ENCODE measurements at places on chromosomes 5 and 9.

- DNase-seq, result no peak
These were observed 260.1 kb upstream of the RGMB start for GRCh38 chr5:98513380-98513779.

DNA sequence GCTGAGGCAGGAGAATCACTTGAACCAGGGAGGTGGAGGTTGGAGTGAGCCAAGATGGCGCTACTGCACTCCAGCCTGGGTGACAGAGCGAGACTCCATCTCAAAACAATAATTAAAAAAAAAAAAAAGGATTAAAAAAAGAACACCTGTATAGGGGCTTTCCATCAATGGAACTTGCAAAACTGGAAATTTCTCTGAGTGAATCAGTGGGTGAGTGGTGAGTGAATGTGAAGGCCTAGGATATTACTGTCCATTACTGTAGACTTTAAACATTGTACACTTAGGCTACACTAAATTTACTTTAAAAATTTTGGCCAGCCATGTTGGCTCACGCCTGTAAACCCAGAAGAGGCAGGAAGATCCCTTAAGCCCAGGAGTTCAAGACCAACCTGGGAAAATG is 5.7 kb upstream of the RARS1 start:
- DNase-seq, result no peak

DNA sequence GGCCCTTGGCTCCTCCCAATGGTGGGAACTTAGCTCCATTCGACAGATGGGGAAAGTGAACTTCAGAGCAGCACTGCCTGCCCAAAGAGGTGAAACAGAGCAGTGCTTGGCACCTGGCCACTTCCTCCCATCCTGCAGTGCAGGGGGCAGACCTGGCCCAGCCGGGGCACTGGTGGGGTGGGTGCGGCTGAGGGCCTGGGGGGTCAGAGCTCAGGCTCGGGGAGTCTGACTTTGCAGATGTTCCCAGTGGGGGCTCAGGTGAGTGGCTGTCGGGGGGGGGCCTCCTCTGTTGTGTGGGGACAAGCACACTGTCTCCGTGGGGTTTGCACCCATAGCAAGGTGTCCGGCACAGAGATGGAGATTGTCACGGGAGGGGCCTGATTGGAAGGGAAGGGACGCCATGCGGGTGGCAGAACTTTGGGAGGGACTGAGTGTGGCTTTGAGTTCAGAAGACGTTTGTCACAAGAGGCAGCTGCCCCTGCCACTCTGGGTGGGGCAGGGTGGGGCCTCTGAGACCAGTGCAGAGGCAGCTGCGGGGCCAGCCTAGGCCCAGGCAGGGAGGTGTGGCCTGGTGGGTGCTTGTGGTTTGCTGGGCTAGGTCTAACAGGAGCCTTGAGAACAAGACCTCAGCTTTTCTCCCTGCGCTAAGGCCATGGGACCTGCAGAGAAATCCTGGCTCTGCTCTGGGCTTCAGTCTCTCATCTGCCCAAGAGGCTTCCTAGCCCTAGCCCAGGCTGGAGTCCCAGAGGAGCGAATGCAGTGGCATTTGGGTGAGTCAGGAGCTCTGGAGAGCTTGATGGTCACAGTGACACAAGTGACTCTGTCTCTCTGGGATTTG is 2.5 kb downstream of the MYMK start:
- no peak for DNase-seq

GRCh38 chr5:111353035-111353434 is 128.9 kb downstream of the CAMK4 start:
- DNase-seq, result no peak

DNA sequence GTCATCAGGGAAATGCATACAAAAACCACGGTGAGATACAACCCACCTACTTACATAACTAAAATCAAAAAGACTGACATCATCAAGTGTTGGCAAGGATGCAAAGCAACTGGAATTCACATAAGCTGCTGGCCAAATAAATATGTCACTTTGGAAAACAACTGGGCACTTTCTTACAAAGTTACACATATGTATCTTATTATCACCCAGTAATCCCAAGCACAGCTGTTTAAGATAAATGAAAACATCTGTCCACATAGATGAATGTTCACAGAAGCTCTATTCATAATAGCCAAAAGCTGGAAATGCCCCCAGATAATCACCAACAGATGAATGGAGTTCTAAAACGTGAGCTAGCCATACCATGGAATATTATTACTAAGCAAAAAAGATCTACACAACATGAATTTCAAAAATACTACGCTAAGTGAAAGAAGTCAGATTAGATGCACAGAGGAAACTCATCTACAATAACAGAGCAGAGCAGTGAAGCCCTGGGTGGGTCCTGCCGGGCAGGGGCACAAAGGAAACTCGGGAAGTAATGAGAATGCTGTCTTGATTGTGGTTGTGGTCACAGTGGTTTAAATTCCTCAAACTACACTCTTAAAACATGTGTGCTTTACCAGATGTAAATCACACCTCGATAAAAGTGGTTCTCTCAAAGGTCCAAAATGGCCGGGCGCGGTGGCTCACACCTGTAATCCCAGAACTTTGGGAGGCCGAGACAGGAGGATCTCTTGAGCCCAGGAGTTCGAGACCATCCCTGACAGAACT is 8.5 kb downstream of the CAMSAP1 start:
- DNase-seq, result peak; percentile 19

DNA sequence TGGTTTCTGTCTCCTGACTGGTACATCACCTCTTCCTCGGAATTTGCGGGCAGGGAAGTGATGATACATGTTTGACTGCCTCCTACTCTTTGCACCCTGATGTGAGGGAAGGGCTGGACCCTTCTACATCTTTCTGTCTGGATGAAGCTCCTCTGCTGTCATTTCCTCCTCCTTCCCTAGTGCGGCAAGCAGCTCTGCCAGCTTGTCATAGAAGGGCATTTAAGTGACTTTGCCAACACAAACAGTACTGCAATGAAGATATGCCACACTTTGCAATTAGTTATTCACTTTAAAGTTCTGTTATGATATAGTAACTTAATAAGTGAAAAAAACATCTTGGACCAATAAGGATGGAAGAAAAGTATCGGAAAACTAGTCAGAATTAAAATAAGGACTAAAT is 48.5 kb upstream of the ABL1 start:
- no peak for DNase-seq

DNA sequence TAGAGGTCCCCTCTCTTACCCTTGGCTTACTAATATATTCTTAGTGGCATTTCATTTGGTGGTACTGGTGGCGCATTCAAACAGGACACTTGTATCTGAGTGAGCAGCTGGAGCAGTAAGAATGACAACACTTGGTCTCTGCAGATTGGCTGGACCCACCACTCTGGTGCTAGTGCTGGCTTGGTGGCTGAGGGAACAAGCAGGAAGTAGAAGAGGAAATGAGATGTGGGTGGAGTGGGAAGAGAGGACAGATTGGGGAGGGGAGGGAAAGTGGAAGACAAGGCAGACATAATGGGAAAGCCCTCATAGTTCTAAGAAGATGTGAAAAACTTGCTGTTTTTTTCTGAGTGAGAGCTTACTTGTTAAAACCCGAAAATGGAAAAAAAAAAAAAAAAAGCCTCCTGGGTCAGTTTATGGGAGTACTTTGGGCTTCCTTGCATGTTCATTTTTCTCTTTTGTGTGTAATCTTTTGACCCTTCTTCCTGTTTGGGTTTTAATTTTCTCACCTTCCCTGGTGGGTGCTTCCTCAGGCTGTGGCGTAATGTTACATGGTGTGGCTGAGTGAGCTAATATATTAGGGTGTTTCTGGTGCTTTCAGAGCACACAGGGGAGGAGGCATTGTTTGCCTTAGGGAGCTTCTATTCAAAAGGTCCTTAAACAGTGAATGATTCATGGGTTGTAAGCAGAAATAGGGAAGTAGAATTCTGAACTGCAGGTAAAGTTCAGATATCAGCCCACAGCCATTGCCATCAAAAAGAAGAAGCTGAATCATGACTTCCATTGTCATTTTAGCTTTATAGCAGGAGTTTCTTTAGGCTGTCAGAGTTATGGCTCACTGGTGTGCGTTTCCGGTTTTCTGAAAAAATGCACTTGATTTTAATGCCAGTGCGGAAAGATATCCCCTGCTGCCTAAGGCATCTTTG is 52.3 kb downstream of the TLE4 start:
- DNase-seq, result no peak

DNA sequence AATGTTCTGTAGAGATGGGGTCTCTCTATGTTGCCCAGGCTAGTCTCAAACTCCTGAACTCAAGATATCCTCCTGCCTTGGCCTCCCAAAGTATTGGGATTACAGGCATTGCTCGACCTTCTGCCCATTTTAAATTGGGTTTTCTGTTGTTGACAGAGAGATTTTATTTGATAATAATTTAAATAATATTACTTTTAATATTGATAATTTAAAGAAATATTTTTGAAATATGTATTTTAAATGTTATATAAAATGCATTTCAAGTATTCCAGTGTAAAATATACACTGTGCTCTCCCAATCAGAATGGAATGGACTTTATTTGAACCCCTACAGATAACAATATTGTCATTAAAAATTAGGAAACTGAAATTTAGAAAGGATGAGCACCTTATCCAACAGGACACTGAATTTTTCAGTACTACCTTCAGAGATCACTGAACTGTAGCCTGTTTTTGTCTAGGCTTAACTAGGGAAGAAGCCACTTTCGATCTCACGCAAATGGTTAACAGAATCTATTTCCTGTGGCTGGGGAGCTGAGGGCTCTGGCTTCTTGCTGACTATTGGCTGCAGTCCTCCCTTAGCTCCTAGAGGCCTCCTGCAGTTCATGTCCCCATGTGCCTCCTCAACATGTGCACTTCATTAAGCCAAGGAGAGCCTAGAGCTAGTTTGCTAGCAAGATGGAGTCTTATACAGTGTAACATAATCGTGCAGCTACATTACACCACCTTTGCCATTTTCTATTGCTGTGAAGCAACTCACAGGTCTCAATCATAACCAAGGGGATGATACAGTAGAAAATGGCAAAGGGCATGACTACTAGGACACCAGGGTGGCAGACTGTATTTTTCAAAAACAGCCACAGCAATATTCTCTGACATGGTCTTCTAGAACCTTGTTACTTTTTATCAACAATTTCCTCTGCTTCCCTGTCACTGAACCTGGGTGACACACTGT is 150.0 kb downstream of the CDC42SE2 start:
- DNase-seq, result no peak

DNA sequence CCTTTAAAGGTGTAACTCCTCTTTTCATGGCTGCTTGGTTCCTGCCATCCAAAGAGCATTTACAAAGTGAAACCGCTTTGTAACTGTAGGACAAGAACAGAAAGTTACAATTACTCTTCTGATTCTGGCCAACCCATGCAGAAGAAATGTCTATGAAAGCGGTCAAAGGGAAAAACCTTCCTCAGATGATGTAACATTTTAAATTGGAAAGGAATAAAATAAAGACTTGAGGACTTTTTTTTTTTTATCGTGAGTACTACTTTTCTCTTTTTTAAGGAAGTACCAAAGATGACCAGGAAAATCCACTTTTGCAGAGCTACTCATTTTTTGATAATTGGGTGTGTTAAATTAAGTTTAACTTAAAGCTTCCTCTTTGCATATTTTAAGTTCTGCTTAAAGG is 13.0 kb upstream of the C9orf72 start:
- DNase-seq, result no peak

GRCh38 chr9:121038804-121039203 is 11.3 kb downstream of the C5 start:
- no peak for DNase-seq

- no peak for DNase-seq
These were observed 108.2 kb downstream of the UBE2R2 start for GRCh38 chr9:33924978-33925797.

GRCh38 chr9:107283623-107284616 is 841 bp downstream of the RAD23B start:
- peak; percentile 16 for DNase-seq

DNA sequence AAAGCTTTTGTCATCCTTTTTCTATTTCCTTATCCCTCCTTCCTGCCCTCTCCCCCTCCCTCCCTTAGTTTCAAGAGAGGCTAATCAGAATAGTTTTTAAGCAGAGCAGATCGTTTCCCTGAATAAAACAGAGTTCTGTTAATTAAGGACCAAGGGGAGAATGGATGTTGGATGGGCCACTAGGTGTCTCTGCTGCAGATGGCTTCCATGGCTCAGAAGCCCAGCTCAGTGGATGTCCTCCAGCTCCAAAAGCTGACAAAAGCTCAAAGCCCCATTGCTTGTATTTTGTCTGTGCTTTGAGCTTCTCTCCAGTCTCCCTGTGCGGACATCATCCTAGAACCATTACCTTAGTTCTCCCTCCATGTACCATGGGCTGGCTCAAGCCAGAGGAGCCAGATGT is 21.0 kb upstream of the NPR3 start:
- DNase-seq, result no peak

DNA sequence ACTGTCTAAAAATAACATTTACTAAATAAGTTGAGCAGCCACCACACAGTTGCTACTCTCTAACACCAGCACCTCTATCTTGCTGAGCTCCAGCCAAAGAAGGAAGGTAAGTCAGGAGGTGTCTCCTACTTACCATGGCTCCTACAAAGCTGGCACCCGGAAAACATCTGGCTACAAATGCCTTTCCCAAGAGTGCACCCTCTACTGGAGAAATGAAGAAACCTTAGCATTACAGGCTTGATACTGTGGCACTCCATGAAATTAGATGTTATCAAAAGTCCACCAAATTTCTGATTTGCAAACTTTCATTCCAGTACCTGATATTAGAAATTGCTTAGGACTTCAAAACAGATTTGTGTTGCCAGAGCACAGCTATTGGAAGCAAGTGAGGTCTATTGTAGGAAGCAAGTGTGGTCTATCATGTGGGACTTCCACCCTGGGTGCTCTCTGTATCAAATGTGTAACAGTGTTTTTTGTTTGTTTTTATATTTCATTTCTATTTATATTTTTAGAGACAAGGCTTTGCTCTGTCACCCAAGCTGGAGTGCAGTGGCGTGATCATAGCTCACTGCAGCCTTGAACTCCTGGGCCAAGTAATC is 25.7 kb upstream of the RFK start:
- no peak for DNase-seq

DNA sequence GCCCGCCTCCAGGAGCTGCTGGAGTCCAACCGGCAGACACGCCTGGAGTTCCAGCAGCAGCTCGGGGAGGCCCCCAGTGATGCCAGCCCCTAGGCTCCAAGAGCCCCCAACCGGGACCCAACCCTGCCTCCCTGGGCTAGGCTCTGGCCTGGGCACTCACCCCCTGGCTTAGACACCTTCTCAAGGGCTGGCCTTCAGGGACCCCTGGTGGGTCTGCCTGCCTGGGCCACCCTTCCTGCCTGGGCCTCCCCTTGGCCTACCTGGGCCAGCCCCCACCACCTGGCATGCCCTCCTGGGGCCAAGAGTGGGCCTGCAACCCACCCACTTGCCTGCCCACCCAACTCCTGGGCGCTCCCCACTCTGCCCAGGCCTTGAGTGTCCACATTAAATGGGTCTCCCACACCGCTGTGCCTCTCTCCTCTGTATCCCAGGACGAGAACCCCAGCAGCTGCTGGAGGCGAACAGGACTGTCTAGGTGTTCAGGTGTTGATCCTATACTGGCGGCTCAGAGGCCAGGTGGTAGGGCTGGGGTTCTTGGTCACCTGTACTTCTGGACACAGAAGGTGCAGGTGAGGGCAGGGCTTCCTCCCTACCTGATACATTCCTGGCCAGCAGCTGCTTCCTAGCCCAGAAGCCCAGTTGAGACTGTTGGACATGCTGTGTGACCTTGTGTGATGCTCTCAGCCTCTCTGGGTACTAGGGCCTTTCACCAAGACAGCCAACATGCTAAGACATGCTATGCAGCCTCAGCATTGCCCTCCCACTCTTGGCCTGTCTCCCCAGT is 3.6 kb downstream of the BBLN start:
- DNase-seq, result no peak

GRCh38 chr5:14097998-14098471 is 45.1 kb upstream of the TRIO start:
- no peak for DNase-seq
